ENCODE measurements at places on chromosomes 5 and 9.

- no peak for DNase-seq
These were observed 215.3 kb downstream of the MLLT3 start for GRCh38 chr9:20407013-20407412.

DNA sequence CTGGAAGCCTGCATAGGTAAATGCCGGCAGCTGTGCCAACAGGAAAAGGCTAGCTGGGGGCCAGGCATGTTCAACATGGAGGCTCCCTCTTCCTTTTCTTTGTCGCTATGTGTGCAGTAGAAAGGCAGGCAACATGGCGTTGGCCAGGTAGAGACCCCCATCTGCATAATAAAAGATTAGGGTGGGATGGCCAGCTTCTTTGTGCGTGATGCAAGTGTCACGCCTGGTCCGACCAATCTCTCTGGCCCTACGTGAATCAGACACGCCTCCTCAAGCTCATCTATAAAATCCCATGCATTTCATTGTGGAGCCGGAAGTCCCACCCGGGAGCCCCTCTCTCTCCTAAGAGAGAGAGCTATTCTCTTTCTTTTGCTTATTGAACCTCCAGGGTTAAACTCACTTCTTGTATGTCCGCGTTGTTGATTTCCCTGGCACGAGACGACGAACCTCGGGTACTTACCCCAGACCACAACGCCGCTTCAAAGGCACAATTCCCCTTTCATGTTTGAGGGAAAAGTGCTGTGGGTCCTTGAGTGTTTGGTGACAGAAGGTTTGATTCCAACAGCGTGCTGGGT is 25.0 kb upstream of the C5orf47 start:
- no peak for DNase-seq

GRCh38 chr9:110514897-110515296 is 64.6 kb downstream of the SVEP1 start:
- no peak for DNase-seq

DNA sequence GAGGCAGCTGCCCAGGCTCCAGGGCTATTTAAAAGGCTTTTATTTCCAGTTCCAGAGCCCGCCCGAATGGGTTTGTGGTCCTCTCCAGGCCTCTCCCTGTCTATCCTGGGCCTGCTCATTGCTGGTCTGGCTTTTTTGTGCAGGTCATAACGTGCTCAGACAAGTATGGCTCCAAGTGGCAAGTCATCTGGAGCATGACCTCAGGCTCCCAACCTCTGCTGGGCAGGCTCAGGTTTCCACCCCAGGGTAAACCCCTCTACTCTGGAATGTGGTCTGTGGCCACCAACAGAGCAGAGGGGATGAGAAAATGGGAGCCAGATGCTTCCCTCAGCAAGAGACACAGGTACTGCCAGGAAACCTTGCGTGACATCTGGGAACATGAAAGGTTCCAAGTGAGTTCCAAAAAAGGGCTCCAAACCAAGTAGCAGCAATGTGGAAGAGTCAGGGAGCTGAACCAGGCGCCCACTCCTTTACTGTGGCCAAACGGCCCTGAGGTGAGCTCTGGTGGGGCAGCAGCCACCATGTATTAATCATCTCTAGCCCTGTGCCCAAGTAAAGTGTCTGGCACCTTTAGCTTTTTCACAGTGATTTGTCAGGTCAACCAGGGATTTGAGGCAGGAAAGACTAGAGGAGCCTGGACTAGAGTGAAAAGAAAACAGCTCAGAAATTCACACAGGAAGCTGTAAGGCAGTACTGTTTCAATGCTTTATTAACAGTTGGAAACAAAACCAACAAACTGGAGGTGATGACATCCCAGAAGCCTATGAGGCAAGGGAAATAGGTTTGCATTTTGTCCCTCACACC is 25.7 kb downstream of the PCDHGC5 start:
- DNase-seq: no peak

- DNase-seq: no peak
These were observed 233.8 kb downstream of the GADD45G start for GRCh38 chr9:89838621-89839020.

DNA sequence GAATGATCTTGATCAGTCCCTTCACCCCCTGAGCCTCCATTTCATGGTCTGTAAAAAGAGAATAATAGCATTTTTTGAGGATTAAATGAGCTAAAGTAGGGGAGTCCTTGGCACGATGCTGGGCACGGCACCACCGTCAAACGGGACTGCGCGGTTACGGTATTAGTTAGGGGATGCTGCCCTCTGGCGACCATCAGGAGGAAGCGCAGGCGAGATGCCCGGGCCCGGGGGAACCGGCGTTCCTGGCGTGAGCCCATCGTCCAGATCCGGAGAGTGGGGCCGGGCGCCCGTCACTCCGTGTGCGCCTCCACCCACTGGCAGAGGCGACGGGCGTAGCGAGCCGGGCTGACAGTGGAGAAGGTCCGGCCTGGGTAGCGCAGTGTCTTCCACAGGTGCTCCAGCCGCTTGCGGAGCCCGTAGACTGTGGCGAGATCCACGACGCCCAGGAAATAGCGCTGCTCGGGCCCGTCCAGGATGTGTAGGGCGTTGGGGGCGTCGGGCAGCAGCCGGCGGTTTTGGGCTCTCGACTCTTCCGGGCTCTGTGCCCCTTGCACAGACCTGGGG is 4.8 kb upstream of the ST6GALNAC4 start:
- no peak for DNase-seq

DNA sequence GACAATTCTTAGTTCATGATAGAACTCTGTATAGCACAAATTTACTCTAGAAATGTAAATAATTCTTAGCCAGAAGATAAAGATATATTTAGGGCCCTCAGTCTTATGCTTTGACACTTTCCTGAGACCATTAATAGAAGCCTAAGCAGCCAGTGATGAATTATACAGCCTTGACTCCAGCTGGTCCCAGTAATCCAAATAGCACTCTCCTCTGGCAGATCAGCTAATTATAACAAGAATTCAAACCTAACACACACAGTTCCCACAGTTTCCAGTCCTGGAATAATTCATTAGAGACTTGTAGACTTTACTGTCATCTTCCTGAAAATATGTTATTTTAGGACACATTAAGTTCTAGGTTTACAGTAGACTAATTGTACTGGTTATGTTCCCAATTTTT is 50.4 kb downstream of the SHOC1 start:
- no peak for DNase-seq

- DNase-seq: no peak
These were observed 18.4 kb downstream of the NKD2 start for GRCh38 chr5:1026700-1027621.
